ENCODE measurements at places on chromosomes 5 and 9.

GRCh38 chr5:71957292-71957898 lies 149.9 kb upstream of the MAP1B start:
- no peak for DNase-seq

GRCh38 chr9:17905366-17905765 lies 326.5 kb downstream of the SH3GL2 start:
- DNase-seq, result no peak

DNA sequence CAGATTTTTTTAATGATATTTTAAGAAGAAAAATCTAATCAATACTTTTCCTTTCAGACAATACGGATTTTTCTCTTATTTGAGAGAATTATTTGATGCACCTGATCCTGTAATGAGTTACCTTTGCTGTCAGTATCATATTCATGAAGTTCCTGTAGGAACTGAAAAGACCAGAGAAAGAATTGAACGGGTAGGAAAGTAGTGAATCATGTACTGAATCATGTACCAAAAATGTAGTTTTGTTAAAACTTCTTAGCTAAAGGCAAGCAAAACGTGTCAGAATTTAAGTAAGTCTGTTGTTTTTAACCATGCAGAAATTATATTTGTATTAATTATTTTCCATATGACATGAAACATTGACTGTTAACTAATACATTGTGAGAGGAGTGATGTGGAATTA lies 56.6 kb downstream of the SMC5 start:
- DNase-seq, result no peak

- no peak for DNase-seq
These were observed 31.7 kb downstream of the DOCK2 start for GRCh38 chr5:169668732-169669131.

DNA sequence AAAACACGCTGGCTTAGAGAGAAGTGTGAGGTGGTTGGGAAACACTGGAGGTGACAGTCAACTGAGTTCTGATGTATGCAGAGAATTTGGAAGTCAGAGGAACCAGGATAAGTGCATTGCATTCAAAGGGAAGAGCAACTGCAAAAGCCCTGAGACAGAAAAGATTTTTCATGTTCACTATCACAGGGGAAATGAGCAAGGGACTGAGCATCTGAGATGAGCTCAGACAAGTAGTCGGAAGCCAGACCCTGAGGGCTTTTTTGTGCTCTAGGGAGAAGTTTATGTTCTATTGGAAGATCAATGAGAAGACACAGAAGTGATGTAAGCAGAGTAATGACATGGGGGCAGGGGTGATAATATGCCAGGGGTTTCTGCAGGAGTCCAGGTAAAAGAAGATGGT lies 97.5 kb downstream of the HTR4 start:
- DNase-seq, result no peak

DNA sequence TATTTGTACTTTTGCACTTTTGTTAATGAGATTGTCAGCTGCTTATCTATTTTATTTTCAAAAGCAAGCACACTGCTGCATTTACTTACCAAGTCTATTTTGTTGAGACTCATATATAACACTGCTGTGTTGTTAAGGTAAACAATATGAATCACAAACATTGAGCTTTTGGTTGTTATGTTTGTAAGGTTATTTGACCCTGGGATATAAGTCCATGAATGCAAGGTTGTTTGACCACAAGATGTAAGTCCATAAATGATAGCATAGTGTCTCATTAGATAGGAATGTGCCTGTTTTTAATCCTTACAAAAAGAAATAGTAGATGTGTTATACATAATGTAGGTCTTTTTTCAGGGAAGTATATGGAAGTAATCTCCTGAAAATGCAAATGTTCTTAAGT lies 845.9 kb downstream of the CDH9 start:
- DNase-seq, result no peak

DNA sequence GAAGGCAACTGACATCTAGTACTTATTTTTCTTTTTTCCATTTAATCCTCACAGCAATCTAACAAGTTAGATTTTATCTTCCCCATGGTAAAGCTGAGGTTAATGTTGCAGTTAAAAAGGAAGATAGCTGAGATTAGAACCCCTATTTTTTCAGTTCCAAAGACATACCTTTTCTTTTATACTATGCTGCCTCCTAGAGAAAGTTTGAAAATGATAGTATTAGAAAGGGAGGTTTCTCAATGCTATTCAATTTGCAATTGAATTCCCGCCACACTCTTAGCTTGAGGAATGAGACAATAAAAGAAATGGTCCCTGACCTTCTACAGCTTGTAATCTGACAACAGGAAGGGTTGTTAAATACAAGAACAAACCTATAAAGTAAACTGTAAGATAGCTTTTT lies 195.9 kb upstream of the TRIM32 start:
- DNase-seq, result no peak

GRCh38 chr9:12826924-12827565 lies 52.2 kb downstream of the LURAP1L start:
- no peak for DNase-seq

GRCh38 chr9:127838375-127839078 lies 15.9 kb downstream of the ENG start:
- DNase-seq, result no peak

DNA sequence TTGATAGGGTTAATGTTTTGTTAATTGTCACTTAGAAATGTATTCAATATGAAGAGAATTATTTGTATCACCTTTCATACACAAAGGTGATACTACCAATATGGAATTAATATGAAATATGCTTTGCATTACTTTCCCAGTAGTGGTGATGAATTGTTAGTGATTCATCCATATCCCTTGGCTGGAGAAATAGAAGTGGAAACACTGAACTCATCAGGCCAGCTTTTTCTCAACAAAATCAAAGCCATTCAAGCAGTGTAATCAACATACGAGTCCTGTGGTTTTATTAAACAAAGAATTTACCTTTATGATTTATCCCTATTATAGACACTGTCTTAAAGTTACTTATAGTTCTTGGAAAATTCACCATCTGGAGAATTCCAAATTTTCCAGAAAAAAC lies 264.0 kb upstream of the MEF2C start:
- no peak for DNase-seq

GRCh38 chr5:132411304-132412013 lies 41.9 kb downstream of the SLC22A5 start:
- no peak for DNase-seq

DNA sequence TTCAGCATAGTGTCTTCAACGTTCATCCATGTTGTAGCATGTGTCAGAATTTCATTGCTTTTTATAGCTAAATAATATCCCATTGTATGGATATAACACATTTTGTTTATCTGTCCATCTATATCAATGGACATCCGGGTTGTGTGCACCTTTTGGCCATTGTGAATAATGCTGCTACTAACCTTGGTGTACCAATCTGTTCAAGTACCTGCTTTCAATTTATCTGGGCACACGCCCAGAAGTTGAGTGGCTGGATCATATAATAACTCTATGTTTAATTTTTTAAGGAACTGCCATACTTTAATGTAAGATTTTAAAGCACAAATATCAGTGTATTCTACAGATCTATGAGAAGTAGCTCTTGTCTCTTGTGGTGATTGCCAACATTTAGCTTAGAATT lies 43.5 kb downstream of the SCAI start:
- no peak for DNase-seq

DNA sequence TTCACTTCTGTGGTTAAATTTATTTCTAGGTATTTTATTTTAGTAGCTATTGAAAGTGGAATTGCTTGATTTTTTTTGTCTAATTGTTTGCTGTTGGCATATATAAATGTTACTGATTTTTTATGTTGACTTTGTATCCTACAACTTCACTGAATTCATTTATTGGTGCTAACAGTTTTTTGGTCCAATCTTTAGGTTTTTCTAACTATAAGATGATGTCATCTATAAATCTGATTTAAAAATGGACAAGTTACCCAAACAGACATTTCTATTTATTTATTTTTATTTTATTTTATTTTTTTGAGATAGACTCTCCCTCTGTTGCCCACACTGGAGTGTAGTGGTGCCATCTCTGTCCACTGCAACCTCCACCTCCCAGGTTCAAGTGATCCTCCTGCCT lies 162.3 kb downstream of the COX7C start:
- no peak for DNase-seq

DNA sequence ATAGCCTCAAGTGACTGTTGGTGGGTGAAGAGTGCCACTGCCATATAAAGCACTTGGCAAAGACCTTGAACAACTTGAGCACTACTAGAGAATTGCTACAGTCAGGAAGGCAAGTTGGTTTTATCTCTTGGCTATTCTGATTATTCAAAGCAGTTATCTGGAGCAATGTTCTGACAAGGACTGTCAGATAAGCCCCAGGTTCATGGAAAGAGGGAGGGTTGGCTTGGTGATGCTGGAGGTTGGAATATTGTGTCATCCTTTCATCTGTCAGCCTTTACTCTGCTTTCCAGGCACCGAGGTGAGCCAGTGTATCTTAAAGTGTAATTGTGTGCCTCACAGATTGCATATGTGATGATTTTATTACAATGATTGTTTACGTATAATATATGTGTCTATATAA lies 548.4 kb upstream of the ZNF608 start:
- DNase-seq, result no peak

DNA sequence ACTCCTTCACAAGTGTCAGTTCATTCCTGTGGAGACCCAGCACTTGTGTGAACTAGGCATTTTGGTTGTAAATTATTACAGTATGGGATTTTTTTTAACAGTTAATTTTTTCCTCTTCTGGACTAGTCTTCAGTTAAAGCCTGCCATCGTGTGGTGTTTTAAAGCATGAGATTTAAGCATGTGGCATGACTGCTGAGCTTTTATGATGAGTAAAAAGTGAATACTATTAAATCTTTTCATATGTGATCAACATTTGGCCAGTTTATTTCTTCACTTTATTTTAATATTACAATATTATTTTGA lies 25.0 kb downstream of the LMNB1 start:
- DNase-seq, result peak; percentile 16

- peak; percentile 47 for DNase-seq
These were observed 17.9 kb downstream of the SLCO4C1 start for GRCh38 chr5:102278231-102278630.

- DNase-seq, result no peak
These were observed 57.6 kb downstream of the ZNF618 start for GRCh38 chr9:113933671-113934070.

GRCh38 chr9:27436234-27436633 lies 87.9 kb upstream of the IFNK start:
- DNase-seq, result no peak

GRCh38 chr5:110414360-110414759 lies 312.1 kb downstream of the TMEM232 start:
- no peak for DNase-seq

DNA sequence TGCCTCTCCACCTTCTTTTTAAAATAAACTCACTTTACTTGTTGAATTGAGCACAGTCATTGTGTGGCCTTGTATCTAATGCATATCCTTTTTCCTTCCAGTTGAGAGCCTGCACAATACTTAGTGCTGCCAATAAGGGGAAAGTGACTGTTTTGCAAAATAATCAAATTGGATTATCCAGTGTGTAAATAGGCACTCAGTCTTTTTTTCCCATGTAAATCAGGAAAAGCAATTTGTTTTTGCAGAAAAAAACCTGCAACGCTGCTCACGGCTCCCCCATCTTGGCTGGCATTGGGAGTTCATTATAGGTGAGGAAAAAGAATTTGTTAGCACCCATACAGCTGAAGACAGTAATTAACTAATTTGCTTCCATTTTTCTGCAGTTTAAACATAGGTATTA lies 299.9 kb downstream of the CSNK1G3 start:
- DNase-seq, result no peak

- no peak for DNase-seq
These were observed 175.4 kb downstream of the RGS3 start for GRCh38 chr9:113638897-113639296.

GRCh38 chr5:132104556-132104955 lies 31.0 kb downstream of the CSF2 start:
- DNase-seq, result no peak

GRCh38 chr5:10590226-10590999 lies 26.5 kb downstream of the ANKRD33B start:
- DNase-seq, result no peak

DNA sequence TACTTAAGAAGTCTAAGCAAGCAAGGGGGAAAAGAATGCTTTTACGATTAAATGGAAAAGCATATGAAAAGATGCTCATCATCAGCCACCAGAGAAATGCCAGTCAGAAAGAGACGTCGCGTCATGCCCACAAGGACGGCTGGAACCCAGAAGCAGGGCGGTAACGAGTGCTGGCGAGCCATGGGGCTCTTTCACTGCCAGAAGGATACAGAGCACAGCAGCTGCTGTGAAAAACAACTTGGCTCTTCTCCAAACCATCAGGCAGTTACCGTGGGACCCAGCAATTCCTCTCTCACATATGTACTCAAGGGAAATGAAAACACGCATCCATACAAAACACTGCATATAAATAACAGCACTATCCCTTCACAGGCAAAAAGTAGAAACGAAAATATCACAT lies 95.5 kb downstream of the CAMSAP1 start:
- DNase-seq, result no peak

- DNase-seq, result no peak
These were observed 32.5 kb downstream of the SHB start for GRCh38 chr9:38036359-38037084.

- no peak for DNase-seq
These were observed 366.3 kb upstream of the ADAMTS16 start for GRCh38 chr5:4773827-4774317.

DNA sequence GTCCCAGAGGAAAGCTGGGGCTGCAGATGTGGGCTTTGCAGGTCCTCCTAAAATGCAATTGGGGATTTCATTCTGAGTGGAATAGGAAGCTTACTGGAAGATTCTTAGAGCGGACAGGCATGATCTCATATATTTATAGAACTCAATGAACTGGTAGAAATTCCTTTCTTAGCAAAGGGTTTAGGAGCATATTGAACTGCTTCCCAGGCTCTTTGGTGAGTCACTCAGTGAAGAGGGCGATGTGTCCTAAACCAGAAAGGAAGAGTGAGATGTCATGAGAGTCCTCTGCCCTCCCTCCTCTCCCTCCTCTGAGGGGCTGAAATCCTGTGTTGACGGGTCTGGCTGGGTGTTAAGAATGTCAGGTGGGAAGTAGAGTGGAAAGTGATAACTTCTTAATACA lies 26.3 kb upstream of the SEMA6A start:
- DNase-seq, result no peak

GRCh38 chr9:135244271-135245221 lies 157.1 kb downstream of the OLFM1 start:
- DNase-seq, result no peak

GRCh38 chr5:65479527-65479926 lies 2.2 kb downstream of the ADAMTS6 start:
- DNase-seq, result no peak

DNA sequence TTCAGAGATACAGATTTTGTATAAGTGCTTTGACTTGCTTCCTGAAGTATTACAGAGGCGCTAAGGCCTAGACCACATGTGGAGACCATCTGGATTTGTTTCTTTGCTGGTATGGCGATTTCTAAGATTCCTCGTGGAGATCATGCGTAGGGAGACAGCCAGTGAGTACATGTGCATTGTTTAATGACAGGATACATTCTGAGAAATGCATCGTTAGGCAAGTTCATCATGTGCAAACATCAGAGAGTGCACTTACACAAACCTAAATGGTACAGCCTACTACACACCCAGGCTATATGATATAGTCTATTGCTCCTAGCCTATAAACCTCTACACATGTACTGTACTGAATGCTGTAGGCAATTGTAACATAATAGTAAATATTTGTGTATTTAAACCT lies 16.5 kb upstream of the CEP120 start:
- no peak for DNase-seq

GRCh38 chr5:102539562-102539961 lies 40.8 kb upstream of the SLCO6A1 start:
- no peak for DNase-seq

Measured in AML-193 (cell line).